ENCODE measurements at places on chromosomes 3 and 15.

DNA sequence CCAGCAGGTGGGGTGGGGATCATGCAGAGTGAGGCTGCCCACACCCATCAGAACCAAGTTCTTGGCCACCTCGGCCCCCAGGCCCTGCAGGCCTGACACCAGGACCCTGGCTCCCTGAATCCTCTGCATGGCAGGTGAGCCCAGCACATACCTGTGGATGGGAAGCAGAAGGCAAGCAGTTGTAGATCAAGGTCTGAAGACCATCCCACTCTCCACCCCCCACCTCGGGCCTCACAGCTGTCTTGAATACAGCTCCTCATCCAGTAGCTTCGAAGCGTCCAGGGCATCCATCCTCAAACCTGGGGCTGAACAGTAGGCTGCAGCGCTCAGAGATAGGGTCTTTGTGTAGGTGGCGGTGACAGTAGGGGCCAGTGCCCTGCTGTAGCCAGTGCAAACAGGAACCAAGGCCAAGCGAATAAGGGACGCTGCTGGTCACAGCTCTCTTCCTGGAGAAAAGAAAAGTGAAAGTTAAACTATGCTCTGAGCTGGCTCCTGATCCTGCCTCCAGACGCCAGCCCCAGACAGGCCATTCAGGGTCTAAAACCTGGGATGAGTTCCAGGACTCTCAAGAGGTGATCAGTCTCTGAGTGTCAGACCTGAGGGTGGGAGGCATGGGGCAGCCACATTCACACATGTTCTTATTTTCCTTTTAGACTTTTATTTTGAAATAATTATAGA, at the start of gene UBA7:
UBA7 (minus strand) TSS at position 457 of the 678 bp plus-strand sequence; CDS start at position 291, 166 bp downstream.
- DNase-seq = no peak

- DNase-seq = no peak
Measured at GRCh38 chr15:44468709-44469385, 41.4 kb downstream of the CTDSPL2 start.

DNA sequence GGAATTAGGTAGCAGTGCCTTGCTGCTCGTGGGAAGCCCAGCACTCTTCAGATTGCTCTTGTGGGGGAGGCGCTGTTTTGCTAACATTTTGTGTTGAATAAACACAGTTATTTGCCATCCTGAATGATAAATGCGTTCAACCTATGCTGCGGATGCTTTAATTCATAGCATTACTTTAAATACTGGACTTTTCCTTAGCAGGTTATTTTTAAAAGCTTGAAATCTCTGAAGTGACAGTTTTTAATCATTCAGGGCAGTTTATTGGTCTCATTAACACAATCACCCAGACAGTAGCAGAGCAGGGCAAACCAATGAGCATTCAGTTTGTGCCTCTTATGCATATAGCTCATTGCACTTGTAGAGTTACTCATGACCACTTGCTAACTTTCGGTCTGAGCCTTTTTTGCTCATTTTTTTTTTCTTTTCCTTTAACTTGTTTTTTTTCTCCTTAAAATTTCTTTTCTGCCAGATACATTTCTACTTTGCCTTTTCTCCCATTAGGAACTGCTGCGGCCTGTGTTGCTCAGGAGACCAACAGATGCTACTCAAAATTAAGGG, 5.2 kb downstream of the CACNA2D3 start:
- no peak for DNase-seq

DNA sequence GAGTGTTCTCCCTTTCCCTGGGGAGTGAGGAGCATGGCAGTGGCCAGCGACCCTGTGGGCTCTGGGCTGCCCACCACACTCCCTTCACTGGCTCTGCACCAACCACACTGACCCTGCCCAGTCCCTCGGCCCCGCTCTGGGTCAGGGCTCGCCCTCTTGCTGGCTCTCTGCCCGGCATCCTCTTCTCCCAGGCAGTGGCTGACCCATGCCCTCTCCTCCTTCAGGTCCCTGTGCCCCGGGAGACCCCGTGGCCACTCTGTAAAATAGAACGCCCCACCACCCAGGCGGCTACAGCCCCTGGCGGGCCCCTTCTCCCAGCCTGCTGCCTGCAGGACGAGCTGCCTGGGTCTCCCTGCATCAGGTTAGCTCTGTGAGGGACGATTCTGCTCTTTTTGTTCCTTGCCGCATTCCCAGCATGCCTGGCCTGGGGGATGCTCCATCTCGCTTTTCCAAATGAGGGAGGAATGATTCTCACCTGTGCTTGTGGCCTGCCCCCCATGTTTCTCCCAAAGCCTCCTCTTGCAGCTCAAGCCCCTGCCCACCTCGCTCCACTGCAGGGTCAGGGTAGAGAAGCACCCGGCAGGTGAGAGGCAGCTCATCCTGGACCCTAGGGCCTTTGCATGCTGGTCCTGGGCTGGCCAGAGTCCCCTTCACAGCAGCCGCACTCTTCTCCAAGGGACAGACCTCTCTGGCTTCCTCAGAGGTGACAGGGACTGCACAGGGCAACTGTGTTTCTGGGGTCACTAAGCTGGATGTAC, 14.5 kb upstream of the CFAP100 start:
- DNase-seq = no peak

DNA sequence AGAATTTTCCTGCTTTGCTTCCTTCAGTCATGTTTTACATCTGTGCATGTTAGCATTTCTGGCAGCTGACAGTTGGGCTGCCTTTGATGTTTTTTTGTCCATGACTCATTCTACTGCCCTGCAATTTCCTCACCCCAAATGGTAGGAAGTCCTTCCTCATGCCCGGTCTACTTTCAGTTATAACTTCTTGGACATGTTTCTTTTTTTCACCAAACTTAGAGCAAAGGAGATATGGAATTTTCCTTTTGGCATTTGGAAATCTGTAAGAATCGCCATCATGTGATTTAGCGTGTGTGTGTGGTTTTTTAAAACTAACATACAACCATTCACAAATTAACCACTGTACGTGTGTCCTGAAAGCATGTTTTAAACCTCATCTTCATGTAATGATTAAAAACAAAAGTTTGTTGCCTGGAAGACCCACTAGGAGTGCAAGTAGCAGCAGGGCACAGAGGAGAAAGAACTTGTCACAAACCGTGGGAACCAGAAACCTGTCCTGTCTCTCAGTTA, 430.7 kb upstream of the CFAP20DC start:
- DNase-seq = no peak

GRCh38 chr3:123110282-123110975, 43.6 kb downstream of the PDIA5 start:
- DNase-seq = no peak

DNA sequence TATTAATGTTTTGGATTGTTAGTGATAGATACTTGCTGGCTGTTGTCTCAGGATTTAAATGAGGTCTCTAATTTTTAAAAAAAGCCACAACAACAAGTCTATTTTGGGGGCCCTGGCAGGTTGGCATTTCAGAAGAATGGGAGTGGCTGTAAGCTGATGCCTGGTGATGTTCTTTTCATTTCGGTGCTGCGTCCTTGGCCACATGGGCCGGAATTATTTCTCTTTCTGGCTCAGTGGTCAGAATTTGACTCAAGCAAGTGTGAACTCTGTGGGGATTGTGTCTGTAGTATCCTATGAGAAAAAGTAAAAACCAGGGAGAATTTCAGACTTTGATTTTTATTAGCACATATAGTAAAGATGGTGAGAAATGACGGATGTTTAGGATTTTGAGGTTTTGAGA, 203.0 kb downstream of the AKAP13 start:
- DNase-seq = no peak

GRCh38 chr3:188187053-188187452, 33.1 kb downstream of the LPP start:
- DNase-seq = no peak

DNA sequence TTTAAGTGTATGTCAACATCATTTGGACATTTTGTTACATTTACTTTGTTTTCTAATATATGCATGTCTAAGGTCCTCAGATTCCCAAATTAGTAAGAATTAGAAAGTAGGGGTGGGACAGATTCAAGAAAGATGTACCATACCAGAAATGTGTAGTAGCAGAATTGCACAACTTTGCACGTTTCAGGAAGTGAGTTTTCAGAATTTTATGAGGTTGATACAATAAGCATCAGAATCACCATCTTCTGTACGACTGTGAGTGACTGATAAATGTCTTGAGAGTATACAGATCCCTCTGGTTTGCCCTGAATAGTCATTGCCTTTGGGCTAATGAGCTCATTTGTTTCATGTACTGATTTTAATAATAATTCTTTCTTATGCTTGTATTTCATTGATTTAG, 9.3 kb downstream of the ARIH2 start:
- no peak for DNase-seq

DNA sequence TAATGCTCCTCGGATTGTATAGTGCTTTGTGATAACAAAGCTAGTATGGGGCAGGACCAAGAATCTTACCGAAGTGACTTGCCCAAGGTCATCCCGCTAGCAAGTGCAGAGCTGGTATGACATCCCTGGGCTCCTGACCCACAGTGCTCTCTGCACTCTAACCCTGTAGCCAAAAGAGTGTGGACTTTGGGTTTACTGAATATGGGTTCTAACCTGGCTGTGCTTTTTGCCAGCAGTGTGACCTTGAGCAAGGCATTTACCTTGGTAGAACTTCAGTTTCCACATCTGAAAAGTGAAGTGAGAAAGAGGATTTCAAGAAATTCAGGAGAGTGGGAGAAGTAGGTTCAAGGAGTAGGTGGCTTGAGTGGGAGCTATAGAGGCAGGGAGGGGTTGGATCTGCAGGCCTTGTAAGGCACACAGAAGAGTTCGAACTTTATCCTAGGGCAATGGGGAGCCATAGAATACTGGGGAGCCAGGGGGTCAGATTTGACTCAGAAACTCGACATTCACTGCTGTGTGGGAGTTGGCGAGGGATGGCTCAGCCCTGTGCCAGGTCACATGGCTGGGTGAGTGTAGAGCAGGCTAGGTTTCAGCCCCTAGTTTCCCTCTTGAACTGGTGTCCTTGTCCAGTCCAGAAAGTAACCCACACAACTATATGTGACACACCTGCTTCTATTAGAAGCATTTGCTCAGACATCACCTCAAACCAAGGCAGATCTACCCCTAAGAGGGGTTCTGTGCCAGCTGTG, 91.9 kb downstream of the RPLP1 start:
- DNase-seq = no peak
